ENCODE measurements at places on chromosomes 11 and 22. TPM values are rescaled to one million over a fixed set of nuclear protein-coding genes. Genes with fewer than 3 reads are reported as not detected.

The OR10G8 gene
- total RNA-seq, result not detected

DNA sequence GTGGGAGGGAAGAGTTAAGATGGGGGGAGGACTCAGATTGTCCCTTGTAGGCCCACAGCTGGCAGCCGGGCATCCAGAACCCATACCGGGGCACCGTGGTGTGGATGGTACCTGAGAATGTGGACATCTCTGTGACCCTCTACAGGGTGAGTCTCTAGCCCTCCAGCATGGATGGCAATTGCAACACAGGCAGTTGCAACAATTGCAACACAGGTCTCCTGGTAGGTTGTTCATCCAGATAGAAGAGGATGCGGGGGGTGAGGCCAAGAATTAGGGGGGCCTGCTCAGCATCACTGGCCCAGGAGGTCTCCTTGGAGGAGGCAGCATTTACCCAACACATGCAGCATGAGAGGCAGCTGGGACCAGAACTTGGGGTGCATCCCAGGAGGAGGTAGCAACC lies 3.4 kb downstream of the EHBP1L1 start:
- H3K27me3 ChIP-seq, result no peaks in the 10 kb centered on the region
- no peak for DNase-seq
- H3K36me3 ChIP-seq, result peaks cover 11% of the 10 kb centered on the region
- H3K4me3 ChIP-seq, result no peak overlapping the region
- H3K4me1 ChIP-seq, result peaks cover 35% of the 10 kb centered on the region

GRCh38 chr11:128553662-128554362 lies 33.5 kb downstream of the ETS1 start:
- H3K27ac ChIP-seq, result no peak overlapping the region
- peaks cover 16% of the 10 kb centered on the region for H3K4me1 ChIP-seq
- H3K27me3 ChIP-seq, result no peaks in the 10 kb centered on the region
- no peak overlapping the region for H3K4me3 ChIP-seq
- H3K36me3 ChIP-seq, result no peaks in the 10 kb centered on the region

The FOSL1 gene
- total RNA-seq, result 37.2 TPM

DNA sequence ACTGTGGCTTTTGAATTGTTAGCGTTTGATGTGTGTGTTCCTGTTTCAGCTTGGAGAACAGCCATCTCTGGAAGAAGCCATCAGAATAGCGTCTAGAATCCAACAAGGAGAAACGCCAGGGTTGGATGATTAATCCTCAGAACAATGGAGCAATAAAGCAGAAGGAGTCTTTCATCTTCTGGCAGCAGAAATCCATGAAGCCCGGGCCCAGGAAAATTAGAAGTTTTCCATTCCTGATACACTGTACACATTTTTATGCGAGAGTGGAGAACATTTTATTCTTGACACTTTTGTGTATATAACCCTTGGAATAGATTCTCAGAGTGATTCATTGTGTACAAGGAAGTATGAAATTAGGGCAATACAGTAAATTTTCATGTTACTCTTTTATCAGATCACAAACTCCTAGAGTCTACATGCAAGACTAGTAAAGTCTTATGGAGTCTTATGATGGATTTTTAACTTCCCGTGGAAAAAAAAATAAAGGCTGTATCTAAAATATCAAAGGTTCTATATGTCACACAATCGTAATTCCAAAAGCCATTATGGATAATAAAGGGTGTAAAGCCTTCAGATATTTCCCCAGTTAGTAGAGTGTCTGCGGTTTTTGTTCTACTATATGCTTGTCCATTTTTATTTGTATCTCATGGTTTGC lies 45.9 kb upstream of the WEE1 start:
- peaks cover 2% of the 10 kb centered on the region for H3K36me3 ChIP-seq
- H3K4me3 ChIP-seq, result peak overlapping the region; percentile 61
- no peak for DNase-seq

The KRTAP5-8 gene
- not detected for total RNA-seq

GRCh38 chr22:46824344-46824909 lies 62.0 kb downstream of the TBC1D22A start:
- no peak overlapping the region for H3K27ac ChIP-seq
- no peak overlapping the region for H3K4me3 ChIP-seq
- H3K4me1 ChIP-seq, result peaks cover 35% of the 10 kb centered on the region
- H3K36me3 ChIP-seq, result peaks cover 9% of the 10 kb centered on the region
- H3K27me3 ChIP-seq, result no peaks in the 10 kb centered on the region
- DNase-seq, result no peak

DNA sequence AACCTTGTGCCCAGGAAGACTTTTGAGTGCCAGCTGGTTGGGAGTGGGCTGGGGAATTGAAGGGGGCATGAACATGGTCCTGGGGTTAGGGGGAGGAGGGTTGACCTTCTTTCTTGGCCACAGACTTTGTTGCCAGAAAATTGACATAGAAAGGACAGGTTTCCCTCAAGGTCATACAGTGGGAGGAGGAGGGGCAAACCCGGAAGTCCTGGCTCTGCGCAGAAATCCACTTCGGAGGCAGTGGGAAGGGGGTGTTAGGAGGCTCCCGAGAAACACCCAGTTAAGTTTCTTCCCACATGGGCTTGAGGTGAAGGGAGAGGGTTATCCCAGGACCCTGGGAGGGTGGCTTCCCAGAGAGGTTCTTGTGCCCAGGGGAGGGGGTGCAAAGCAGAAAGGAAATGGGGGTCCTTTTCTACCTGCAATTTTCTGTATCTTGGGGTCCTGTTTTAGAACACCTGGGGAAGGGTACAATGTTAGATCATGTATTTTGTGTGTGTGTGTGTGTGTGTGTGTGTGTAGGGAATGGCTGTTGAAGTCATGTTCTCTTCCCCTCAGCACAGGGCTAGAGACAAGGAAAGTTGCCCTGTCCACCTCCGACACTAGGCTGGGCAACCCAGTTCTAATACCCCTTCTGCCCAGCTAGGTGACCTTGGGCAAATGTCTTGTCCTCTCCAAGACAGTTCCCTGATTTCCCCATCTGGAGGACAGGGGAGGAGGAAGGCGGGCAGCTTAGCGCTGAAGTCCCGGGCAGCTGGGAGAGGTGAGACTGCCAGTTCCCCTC lies 1.1 kb downstream of the PVALB start:
- H3K36me3 ChIP-seq, result no peaks in the 10 kb centered on the region
- peaks cover 82% of the 10 kb centered on the region for H3K27me3 ChIP-seq
- H3K4me3 ChIP-seq, result peak overlapping the region; percentile 53
- H3K4me1 ChIP-seq, result peaks cover 19% of the 10 kb centered on the region
- no peak overlapping the region for H3K27ac ChIP-seq
- DNase-seq, result no peak

GRCh38 chr22:27420195-27420816 lies 381.2 kb downstream of the MN1 start:
- DNase-seq, result no peak
- H3K4me3 ChIP-seq, result peak overlapping the region; percentile 7
- H3K36me3 ChIP-seq, result no peaks in the 10 kb centered on the region
- H3K27ac ChIP-seq, result peak overlapping the region; percentile 95
- no peaks in the 10 kb centered on the region for H3K27me3 ChIP-seq
- H3K4me1 ChIP-seq, result peaks cover 75% of the 10 kb centered on the region

- H3K4me1 ChIP-seq, result peaks cover 27% of the 10 kb centered on the region
- H3K4me3 ChIP-seq, result no peak overlapping the region
- H3K27me3 ChIP-seq, result no peaks in the 10 kb centered on the region
- H3K27ac ChIP-seq, result peak overlapping the region; percentile 85
- H3K36me3 ChIP-seq, result no peaks in the 10 kb centered on the region
- DNase-seq, result no peak
Measured at GRCh38 chr22:37533995-37534394, 14.8 kb upstream of the CARD10 start.

DNA sequence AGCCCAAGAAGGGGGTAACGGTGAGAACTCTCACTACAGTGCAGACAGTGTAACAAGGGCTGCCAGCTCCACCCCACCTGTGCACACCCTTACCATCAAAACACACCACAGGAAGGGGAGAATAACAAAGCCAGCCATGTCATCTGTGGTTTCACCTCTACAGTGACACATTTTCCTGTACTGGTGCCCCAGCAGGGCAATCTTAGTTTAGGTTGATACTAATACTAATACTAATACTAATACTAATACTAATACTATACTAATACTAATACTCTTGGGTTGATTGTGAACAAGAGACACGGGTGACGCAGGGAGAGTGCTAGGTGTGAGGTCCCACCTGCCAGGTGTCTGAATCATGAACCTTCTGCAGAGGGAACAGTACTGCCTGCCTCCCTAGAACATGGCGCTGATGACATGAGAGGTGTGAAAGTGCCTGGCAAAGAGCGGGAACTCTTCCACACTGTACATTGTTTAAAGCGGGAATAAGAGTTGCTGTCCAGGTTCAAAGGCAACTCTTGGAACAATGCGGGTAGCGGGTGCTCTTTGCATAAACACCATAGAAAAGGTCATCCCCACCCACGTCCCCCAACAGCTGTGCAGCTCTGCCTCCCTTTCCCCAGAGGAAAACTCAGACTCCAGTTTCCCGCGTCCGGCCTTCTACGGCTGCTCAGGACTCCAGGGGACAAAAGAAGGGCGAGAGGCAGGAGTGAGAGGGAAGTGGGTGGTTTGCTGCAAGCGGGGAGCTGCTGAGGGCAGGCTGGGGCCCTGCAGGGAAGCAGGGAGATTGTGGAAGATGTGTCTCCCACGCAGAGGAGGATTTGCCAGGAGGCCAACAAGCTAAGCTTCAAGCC lies 25.0 kb upstream of the TMPRSS4 start:
- DNase-seq, result peak; percentile 46
- no peak overlapping the region for H3K4me3 ChIP-seq
- H3K27ac ChIP-seq, result no peak overlapping the region
- peaks cover 6% of the 10 kb centered on the region for H3K27me3 ChIP-seq

DNA sequence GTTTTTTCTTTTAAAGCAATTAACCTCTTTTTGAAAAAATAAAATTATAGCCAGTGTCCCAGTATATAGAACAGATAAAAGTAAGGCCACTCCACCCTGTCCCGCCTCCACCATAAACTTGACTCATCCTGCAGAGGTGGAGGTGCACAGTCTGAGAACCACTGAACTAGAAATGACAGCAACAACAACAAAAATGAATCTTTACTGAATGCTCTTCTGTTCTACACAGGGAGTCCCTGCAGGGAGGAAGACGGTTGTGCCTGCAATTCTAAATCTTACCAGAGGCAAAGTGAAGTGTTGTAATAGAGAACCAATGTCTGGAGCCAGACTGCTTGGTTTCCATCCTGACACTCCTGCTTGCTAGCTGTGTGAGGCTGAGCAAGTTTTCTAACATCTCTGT lies 162.3 kb downstream of the FBXO7 start:
- no peak overlapping the region for H3K27ac ChIP-seq
- no peaks in the 10 kb centered on the region for H3K36me3 ChIP-seq
- peaks cover 4% of the 10 kb centered on the region for H3K4me1 ChIP-seq
- no peak for DNase-seq
- peaks cover 16% of the 10 kb centered on the region for H3K27me3 ChIP-seq

GRCh38 chr11:70470127-70470526 lies 71.8 kb downstream of the CTTN start:
- H3K27me3 ChIP-seq, result peaks cover 19% of the 10 kb centered on the region
- no peak overlapping the region for H3K4me3 ChIP-seq
- DNase-seq, result no peak
- no peaks in the 10 kb centered on the region for H3K36me3 ChIP-seq

DNA sequence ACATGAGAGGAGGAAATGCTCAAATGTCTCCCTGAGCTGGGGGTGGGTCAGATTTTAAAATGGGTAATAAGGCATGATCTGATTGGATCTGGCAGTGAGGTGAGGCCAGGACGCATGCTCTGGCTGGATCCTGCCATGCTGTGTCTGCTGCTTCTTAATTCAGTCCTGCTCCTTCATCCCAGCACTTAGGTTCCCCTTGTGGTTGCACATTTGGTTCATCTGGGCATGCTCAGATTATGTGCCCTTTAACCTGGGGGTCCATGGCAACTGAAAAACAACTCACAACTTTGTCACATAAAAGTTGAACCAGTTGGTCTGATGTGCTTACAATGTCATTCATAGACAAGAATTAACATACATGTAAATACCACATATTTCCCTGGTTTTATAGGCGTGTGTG lies 67.9 kb downstream of the PIWIL4 start:
- peak; percentile 36 for DNase-seq
- no peaks in the 10 kb centered on the region for H3K36me3 ChIP-seq
- no peak overlapping the region for H3K4me3 ChIP-seq
- no peak overlapping the region for H3K27ac ChIP-seq
- H3K27me3 ChIP-seq, result no peaks in the 10 kb centered on the region
- H3K4me1 ChIP-seq, result peaks cover 9% of the 10 kb centered on the region

GRCh38 chr11:72336163-72336562 lies 92.2 kb upstream of the PHOX2A start:
- H3K36me3 ChIP-seq, result no peaks in the 10 kb centered on the region
- no peaks in the 10 kb centered on the region for H3K27me3 ChIP-seq
- no peaks in the 10 kb centered on the region for H3K4me1 ChIP-seq
- DNase-seq, result no peak
- no peak overlapping the region for H3K27ac ChIP-seq

All from osteocyte (in vitro differentiated cells).